Activated T-cell treated with anti-CD3 and anti-CD28 coated beads for 4 hours (primary cell): ENCODE measurements at places on chromosomes 2 and 18.

GRCh38 chr2:46428911-46429436, 50.4 kb upstream of the TMEM247 start:
- no peak for DNase-seq

- DNase-seq, result no peak
These were observed 93.9 kb downstream of the KLF7 start for GRCh38 chr2:207071820-207072219.

GRCh38 chr2:57981083-57981768, 65.4 kb upstream of the VRK2 start:
- DNase-seq, result no peak

GRCh38 chr2:229714736-229715541, 584 bp upstream of the DNER start:
- no peak for DNase-seq

GRCh38 chr2:112916145-112916571, 5.2 kb downstream of the IL37 start:
- DNase-seq, result no peak

DNA sequence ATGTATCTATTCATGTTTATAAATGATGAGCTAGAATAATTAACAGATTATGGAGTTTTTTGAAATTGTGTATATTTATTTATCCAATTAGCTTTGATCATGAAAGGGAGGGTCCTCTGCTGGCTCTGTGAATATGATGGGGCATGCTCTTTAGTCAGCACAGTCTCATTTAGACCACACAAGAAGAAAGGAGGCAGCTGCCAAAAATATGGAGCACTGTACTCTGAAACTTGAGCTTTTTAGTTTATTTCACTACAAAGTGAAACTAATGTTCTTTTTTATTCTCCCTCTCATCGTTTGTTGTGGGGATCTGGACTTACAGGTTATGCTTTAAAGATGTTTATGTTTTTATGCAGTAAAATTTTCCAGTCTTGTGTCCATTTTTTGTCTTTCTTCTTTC, 266.9 kb upstream of the GULP1 start:
- DNase-seq, result no peak

DNA sequence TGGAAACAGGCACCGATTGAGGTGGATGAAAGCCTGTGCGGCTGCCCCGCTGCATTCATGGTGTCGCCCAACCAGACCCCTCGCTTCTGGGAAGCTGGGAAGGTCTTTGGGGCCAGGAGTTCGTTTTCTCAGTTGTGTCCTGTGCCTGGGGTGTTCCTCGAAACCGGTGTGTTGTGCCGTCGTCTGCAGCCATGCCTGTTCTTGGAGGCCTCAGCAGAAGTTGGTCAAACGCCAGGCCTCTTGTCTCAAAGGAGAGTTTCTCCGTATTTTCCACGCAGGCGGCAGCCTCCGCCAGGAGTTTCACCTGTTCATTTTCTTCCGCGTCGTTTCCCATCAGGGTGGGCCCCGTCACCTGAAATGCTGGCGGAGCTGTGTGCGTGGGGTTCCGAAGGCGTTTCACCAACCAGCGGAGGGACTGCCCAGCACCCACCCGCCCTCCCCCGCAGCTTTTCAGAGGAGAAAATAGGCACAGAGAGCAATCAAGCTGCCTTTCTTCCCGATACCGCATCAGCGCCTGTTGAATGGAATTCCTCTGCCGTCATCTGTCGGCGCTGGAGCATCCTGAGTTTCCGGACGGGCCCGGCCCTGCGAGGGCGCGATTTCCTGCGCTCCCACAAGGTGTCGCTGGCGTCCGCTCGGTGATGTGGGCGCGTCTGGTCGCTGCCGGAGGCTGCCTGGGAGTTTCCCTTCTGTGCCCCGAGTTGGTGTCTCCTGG, 17.0 kb upstream of the NFATC1 start:
- peak; percentile 76 for DNase-seq

DNA sequence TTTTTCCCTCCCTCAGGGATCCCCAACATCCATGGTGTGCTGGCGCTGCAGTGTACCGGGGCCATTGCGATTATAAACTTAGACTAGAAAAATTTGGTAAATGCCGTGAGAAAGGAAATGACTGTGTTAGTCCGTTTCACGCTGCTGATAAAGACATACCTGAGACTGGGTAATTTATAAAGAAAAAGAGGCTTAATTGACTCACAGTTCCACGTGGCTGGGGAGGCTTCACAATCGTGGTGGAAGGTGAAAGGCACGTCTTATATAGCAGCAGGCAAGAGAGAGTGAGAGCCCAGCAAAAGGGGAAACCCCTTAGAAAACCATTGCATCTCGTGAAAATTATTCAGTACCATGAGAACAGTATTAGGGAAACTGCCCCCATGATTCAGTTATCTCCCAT, 44.3 kb downstream of the NTSR2 start:
- DNase-seq, result no peak

DNA sequence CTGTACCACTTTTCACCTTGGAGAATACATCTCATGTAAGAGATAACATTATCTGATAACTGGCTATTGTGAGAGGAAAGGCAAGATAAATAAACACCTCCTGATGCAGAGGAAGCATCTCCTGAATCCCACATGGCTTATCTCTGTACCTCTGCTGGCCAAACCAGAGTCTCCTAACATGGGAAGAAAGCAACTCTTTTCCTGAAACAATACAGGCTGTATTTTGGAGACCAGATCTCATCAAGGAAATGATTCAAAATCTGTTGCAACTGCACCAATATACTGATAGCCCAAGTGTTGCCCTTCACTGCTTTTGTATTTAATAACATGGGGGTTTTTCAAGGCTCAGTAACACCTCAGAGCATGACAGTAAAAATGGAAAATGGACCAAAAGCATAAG, 106.9 kb downstream of the MREG start:
- DNase-seq, result no peak

DNA sequence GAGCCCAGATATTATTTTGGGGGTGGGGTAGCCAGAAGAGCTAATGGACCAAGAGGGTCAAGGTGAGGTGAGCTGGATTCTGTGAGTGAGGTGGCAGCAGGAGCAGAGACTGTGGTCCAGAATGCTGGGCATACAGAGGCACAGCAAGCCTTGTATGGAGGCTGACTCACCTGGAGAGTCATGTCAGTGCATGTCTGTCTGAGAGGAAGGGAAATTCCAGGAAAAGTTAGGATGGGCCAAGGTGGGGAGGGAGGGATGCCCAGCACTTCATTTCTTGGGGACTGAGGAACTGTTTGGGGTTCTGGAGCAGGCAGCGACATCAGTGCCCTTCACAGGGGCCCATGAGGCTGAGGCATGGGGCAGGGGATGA, 21.1 kb downstream of the PER2 start:
- DNase-seq, result no peak

- DNase-seq, result no peak
These were observed 60.7 kb upstream of the KIF5C start for GRCh38 chr2:148814143-148814859.

- peak; percentile 3 for DNase-seq
These were observed 1.0 kb downstream of the EPHA4 start for GRCh38 chr2:221571025-221571550.

- DNase-seq, result peak; percentile 69
These were observed at the start of gene DOCK10 for GRCh38 chr2:225041851-225042799. DOCK10 (minus strand) TSS chr2:225042468; CDS start chr2:225042374, 94 bp downstream.

DNA sequence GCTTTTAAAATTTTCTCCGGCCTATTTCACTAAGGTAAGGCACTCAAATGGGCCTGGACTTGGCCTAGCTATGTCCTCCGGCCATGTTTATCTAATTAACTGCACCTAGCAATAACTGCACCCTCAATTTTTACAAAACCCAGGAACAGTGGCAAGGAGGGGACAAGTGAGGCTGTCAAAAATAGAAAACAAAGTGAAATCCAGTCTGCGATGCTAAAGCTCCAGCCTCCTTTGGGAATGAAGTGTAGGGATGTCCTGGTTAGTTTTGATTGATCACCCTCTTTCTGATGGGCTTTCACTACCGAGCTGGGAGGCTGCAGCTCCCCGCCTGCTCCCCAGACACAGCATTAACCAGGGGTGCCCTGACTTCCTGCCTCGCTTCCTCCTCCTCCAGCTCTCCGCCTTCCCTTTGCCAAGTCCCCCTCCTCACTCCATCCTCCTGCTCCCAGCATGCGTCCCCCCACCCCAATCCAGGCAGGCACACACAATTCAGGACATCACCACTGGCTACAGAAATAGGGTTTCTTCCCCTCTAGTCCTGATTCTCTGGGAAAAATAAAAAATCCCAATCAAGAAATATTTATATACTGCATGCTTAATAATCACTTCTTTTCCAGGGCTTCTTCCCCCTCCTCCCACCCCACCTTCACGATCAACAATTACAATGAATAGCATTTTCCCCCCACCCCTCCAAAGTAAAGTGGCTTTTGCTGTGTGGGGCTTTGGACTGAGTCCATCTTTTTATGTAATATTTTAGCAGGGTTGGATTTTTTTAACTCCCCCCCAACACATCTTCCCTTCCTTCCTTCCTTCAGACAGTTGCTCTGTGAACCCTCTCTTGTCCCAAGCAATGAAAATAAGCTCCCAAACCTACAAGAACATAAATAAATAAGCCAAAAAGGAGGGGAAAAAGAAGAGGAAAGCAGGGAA, 3.3 kb upstream of the POU3F3 start:
- no peak for DNase-seq

DNA sequence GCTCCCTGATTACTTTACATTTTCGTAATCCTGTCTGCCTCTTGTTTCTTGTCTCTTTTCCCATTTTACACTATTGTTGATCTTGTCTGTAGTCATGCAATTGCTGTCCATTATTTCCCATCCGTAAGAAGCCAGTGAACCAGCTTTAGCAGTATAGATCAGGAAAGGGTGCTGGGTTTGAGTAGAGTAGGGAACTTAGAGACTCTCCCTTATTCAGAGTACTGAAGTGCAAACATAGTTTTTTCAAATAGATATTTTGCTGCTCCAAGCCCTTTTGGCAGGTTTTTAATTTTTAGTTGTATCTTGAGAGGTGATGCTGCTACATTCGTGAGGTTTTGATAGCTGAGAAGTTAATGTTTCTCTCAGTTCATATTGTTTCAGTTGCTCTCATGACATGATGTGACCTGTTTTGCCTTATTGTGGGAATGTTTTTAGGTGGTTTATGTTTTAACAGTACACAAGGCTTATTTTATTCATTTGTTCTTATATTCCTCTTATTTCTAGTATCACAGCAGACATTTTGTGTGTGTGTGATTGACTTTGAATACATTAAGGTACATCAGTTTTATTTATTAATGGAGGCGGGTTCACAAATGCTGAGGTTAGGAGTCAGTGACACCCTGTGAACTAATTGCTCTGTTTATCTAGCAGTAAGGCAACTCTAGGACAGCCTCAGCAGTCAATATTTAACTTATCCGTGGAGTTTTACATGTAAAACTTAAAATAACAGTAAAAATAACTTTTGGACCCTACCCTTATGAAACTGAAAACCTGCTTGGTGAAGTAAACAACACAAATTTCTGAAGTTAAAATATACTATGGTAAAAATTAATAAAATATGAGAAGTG, 118.4 kb downstream of the ZNF407 start:
- no peak for DNase-seq

DNA sequence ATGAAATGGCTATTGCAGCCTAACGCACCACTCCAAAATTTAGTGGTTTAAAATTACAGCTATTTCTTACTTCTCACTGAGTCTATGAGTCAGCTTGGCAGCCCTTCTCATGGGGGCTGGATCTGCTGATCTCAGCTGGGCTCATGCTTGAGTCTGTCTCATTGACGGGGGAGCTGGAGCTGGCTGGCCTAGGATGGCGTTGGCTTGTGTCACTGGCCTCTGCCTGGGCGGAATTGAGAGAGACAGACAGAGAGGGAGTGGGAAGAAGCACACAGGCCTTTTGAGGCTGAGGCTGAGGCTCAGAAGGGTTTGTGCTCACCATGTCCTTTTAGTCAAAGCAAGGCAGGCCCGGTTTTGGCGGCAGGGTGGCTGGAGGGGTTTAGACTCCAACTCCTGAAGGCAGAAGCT, 412.1 kb upstream of the MYT1L start:
- no peak for DNase-seq

GRCh38 chr2:33395655-33396249, 80.7 kb upstream of the RASGRP3 start:
- DNase-seq, result peak; percentile 17

GRCh38 chr2:98508709-98509066, 64.0 kb downstream of the INPP4A start:
- peak; percentile 59 for DNase-seq

DNA sequence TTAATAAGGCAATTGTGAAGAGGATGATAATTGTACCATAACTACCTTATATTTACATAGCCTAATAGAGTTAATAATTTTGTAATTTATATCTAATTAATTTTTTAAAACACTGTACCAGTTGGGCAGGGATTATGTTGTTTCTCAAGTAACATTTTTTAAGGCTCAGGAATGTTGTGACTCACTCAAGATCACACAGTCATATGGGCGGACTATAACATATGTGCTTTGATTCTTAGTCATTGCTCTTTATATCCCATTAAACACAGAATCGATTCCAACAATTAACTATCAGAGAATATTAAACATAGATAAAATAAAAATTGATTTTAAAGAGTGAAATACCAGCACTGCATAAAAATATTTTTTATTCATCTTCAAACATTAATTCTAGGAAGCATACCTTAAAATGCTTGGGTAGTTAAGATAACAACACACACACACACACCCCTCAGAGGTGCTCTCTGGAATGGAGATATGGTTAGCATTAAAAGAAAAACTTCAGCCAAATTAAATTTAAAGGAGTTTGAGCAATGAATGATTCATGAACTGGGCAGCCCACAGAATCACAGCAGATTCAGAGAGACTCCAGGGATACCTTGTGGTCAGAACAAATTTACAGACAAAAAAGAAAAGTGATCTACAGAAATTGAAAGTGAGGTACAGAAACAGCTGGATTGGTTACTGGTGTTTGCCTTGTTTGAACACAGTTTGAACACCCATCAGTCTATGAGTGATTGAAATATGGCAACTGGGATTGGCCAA, 869.4 kb upstream of the ID2 start:
- no peak for DNase-seq

GRCh38 chr2:132668189-132668823, 1.7 kb downstream of the LYPD1 start:
- no peak for DNase-seq

- no peak for DNase-seq
These were observed 126.6 kb downstream of the TNS1 start for GRCh38 chr2:217876253-217876570.

DNA sequence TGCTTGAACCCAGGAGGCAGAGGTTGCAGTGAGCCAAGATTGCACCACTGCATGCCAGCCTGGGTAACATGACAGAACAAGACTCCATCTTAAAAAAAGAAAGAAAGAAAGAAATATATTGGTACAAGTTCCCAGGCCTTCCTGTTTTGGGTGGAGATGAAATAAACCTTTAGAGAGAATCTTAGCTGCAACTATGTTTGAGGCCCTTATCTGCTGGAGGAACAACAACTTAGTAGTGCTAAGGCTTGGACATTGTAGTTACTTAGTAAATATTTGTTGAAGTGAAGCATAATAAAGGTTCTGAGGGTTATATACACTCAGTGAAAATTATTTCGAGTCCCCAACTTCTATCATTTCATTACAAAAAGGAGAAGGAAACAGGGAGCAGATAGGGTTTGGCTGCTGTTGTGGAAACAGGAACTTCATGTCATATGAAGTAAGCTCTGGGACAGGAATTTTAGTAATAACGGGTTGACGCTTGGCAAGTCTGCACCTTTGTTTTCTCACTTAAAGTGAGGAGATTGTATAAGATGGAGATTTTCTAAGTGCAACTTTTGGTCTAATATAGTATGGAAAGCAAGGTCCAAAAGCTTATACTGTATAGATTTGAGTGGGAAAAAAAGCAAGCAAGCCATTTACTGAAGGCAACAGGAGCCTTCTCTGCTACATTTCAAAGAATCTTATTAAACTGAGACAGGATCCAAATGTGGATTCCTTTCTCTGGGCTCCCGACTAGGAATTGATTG, 40.0 kb upstream of the AGPS start:
- DNase-seq, result no peak

GRCh38 chr2:61922714-61923113, 17.2 kb downstream of the COMMD1 start:
- DNase-seq, result no peak

- no peak for DNase-seq
These were observed 474.2 kb upstream of the LRRTM1 start for GRCh38 chr2:80778704-80779103.
